SHP77 (cell line): ENCODE measurements at places on chromosomes 2 and 18.

GRCh38 chr2:148813603-148814065, 61.4 kb upstream of the KIF5C start:
- no peak for DNase-seq

DNA sequence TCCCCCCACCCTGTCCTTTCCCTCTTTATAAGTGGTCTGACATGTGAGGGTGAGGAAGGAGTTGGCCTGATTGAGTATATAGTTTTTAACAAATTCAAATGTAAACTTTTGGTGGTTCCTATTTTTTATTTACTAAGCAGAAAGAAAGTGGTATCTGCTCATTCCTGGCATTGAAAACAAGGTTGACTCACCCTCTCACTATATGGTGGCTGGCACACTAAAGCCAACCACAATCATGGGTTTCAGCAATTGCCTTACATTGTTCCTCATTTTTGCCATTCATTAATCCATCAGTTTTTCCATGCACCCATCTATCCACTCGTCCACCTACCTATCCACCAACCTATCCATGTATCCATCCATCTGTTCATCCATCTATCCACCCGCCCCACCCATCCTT, 75.4 kb upstream of the IGFBP5 start:
- DNase-seq: no peak

- DNase-seq: peak; percentile 90
Observed at GRCh38 chr2:216695401-216695821, at the start of gene IGFBP5. Gene IGFBP5, minus strand, starts transcription at chr2:216695549. Its CDS starts 774 bp downstream, at chr2:216694775.

GRCh38 chr2:157238296-157238695, 19.2 kb upstream of the GALNT5 start:
- no peak for DNase-seq

- no peak for DNase-seq
Observed at GRCh38 chr18:6489977-6490376, 75.3 kb upstream of the L3MBTL4 start.

- no peak for DNase-seq
Observed at GRCh38 chr18:26662996-26663395, 114.6 kb upstream of the KCTD1 start.

GRCh38 chr2:25492726-25493125, 151.0 kb upstream of the DNMT3A start:
- DNase-seq: no peak

GRCh38 chr2:226971770-226972169, 135.9 kb downstream of the RHBDD1 start:
- no peak for DNase-seq

DNA sequence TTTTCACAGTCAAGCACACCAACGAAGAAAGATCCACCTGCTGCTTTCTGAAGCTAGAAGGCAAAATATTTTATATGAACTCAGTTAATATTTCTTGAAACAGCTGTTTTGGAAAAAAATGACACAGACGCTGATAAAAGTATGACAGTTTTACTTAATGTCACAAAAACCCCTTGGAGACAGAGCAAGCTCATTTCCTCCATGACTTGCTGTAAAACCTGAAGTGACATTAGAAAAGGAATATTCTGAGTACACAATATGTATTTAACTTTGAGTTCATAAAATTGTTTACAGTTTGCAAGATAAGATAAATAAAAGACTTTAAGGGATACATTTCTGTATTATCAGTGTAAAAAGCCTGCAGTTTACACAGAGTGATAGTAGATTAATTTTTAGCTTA, 105.4 kb downstream of the DSEL start:
- no peak for DNase-seq

DNA sequence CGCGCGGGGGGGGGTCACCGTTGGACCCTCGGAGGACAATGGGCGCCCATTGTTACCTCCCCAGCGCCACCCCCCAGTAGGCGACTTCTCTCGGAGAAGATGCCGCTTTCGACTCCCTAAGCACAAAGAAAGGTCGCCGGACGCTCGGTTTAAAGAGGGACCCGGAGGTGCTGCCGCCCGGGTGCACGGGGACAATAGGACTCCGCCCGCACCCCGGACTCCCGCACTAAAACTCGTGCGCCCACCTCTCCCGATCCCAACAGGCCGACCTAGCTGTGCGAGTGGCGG, 318 bp upstream of the CDC42EP3 start:
- DNase-seq: no peak

DNA sequence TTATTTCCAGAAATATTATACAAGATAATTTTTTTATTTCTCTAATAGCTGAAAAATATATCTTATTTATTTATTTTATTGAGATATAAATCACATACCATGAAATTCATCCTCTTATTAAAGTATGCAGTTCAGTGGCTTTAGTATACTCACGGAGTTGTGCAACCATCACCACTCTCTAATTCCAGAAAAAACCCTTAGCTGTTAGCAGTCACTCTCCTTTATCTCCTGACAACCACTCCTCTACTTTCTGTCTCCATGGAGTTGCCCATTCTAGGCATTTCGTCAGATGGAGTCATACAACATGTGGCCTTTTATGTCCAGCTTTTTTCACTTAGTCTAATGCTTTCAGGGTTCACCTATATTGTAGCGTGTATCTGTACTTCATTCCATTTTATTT, 66.5 kb downstream of the TCF7L1 start:
- no peak for DNase-seq

GRCh38 chr2:219469186-219469724, 29.4 kb upstream of the GMPPA start:
- DNase-seq: peak; percentile 46

DNA sequence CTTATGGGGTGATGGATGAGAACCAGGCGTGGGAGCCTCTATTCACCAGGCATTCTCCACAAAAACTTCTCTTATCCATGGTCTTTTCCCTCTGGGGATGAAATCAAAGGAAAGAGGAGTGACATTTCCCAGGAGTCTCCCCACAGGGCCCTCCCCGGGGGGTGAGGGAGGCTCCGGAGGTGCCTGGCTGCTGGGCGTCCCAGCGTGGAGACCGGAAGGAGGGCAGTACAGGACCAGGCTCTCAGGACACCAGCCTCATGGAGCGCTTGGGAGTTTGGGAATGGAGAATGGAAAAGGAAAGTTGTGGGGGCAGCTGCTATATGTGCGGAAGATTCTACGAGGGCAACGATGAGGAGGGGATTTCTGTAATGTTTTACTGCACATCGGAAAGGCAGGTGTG, 22.1 kb downstream of the CIB4 start:
- DNase-seq: no peak

- no peak for DNase-seq
Observed at GRCh38 chr18:50506362-50506761, 53.5 kb upstream of the MAPK4 start.

DNA sequence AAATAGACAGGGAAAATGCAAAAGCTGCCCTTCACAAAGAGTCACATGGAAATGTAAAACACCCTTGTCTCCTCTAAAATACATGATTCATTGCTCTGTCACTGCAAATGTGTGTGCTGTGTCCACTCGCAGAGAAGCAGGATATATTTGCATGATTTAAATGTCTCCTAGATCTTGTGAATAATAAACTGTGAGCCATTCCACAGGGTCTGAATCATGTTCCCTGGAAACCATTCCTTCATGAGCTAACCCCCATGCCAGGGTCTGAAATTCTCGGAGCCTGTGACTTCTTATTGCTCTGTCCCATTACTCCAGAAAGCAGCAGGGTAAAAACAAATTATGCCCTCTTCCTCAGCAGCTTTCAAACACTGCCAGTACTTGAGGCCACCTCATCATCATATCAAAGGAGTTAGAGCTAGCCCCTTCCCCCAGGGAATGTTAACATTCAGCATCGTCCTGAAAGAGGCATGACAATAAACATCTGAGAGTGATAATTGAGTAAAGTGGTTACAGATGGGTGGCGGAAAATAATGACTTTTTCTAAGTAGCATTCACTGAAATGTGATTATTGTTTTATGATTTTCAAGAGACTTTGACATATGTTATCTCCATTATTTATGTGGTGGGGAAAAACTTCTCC, 11.7 kb upstream of the CNGA3 start:
- no peak for DNase-seq

DNA sequence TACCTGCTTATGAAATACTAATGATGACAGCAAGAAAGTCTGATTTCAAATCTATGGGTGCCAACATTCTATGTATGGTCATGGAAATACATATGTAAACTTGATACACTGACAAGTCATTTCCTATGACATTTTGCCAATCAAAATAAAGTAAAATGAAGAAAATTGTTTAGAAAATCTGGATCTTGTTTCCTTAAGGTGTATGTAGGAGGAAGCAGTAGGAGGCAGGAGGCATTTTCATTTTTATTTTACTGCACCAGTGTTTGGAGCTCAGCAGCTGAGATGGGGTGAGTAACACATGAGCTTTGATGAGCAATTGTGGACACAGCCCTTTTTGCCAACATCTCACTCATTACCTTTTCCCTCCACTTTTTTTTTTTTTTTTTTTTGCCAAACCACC, 167.0 kb downstream of the AFF3 start:
- DNase-seq: no peak

DNA sequence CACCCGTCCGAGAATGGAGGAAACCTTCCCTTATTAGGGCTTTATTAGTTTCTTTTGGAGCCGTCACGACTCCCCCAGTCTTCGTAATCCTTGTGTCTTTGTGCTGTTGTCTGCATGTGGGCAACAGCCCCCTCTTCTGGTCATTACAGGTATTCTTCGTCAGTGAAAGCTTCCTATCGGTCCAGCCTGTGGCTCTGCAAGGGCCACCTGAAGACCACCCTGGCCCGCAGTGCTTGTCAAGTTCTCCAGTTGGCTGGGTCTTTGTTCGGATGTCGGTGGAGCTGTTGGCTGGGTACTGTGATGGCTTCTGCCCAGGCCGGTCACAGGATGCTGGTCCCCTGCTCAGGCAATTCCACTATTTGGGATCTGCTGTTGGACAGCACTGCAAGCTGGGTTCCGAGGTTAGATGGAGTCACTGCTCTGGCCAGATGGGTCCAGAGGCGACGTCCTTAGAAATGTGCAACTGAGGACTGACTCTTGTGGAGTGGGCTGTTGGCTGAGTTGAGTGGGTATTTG, 19.2 kb downstream of the E2F6 start:
- peak; percentile 41 for DNase-seq

DNA sequence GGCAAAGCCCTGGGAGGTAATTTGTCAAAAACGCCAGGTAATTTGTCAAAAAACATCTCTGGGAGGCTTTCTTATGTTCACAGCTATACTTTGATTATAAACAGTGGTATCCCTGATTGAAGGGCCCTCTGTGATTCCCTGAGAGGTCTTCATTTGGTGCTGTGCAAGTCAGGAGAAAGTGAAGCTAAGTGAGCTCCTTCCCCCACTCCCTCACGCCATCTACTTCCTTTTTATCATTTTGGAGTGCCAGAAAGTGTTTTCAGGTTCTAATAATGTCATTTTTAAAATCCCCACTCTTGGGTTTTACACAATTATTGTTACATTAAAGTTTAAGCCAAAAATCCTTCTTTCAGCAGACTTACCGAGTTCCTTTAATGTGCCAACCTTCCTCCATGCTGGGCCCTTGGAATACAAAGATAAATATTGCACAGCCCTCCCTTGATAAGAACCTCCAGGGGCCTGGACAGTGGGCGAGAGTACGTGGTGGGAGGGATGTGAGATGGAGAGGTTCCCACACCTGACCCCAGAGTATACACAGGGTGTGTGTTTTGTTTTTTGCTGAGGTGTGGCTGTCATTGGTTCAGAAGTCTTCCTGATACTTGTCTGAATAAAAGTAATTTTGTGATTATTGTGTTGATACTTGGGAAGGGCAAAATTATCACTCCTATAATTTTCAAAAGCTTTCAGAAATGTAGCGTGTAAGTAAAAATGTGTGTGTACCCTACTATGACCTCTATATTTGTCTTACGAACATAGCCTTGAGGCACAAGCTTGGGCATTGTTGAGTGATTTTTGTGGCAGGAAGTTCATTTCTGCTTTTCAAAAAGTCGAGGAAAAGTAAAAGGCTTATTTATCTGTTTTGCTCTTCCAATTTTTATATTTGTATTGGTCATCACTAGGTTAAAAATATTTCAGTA, 8.2 kb downstream of the MAPRE2 start:
- no peak for DNase-seq

DNA sequence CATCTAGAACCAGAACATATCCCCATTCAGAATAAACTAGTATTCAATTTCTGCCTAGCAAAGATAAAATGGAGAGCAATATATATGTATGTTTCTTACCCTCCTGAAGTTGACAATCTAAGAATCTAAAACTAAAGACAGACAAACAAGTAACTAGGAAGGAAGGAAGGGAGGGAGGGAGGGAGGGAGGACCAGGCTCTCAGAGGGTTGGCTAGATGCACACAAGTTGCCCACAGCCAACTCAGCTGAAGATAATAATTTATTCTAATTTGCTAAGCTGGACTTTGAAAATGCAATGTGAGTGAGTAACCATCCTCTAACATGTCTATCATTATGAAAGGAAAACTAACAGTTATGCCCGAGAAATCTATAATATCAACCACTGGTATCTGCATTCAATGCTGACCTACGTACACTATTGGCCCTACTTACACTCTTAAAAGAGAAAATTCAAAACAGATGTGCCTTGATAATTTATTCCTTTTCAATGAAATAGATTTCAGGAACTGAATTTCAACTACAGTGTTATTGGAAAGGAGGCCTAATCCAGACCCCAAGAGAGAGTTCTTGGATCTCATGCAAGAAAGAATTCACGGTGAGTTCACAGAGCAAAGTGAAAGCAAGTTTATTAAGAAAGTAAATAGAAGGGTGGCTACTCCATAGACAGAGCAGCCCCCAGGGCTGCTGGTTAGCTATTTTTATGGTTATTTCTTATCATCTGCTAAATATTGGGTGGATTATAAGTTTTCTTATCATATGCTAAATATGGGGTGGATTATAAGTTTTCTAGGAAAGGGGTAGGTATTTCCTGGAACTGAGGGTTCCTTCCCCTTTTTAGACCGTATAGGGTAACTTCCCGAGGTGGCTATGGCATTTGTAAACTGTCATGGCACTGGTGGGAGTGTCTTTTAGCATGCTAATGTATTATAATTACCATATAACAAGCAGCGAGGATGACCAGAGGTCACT, 288.5 kb upstream of the SLC39A10 start:
- DNase-seq: no peak

DNA sequence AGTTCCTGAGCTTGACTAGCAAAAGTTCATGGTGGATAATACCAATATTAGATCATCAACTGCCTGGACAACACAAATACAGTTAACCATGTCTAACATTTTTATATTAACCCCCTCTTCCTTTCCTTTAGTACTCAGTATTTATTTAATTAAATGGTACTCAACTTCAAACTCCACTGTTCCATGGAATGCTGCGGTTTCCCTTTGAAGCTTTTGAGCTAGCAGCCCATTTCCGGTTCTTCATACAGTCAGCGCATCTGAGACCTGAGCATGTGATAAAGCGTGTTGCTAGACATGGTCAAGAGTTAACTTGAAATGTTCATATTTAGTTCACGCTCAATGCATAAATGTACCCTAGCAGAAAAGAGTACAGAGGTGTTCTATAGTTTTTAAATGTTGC, 278.4 kb downstream of the ALPK2 start:
- no peak for DNase-seq
